ENCODE measurements at places on chromosomes 5 and 9.

- peak; percentile 32 for DNase-seq
Measured at GRCh38 chr5:40681363-40682153, 1.8 kb downstream of the PTGER4 start.

GRCh38 chr5:119966028-119966427 is 336.7 kb downstream of the FAM170A start:
- DNase-seq, result peak; percentile 31

GRCh38 chr5:14364096-14364495 is 217.5 kb upstream of the OTULINL start:
- no peak for DNase-seq

DNA sequence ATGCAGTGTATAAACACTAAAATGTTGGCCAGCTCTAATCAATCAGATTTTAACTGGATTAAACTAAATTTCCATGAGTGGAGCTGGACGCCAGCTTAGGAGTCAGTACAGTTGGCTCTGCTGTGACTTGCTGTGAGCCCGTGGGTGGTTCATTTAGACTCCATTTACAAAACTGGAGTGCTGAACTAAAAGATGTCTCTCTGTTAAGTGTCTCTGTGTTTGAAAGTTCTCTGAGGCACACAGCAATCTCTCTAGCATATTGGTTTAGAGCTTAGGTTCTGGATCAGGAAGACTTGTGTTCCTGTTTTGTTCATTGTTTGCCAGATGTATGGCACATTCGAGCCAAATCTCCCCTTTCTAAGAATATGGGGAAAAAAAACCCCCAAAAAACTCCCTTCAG is 28.0 kb upstream of the ARL14EPL start:
- DNase-seq, result no peak

DNA sequence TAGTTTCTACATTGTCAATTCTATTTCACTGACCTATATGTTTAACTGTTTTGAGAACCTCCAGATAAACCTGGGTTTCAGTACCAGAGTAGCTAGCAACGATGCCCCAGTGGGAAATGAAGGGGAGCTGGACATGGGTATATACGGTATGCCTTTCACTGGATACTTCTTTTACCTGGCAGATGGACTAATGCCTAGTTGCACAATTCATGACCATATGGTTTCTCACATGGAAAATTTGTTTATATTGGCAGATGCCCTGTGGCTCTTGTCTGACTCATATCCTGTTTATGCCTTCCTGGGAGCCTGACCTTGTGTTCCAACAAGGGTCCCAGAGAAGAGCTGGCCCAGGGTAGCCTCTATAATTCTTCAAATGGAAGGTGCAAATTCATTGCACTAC is 144.1 kb downstream of the MAT2B start:
- no peak for DNase-seq

GRCh38 chr5:150794927-150795326 is 16.4 kb downstream of the SMIM3 start:
- DNase-seq, result no peak

DNA sequence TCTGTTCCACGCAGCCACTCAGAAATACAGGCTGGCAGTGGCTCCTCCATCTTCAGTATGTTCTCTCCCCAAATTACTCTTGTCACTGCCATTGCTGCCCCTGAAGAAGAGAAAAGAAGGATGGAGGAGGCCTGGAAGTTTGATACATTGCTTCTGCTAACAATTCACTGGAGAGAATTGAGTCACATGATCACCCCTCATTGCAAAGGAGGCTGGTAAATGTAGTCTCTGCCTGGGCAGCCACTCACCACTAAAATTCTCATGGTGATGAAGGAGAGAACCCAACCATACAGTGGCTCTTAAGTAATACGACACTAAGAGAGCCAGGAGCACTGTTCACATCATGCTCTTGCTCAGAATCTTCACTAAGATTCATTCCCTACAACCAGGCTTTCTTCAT is 112.0 kb downstream of the DOCK8 start:
- DNase-seq, result no peak

GRCh38 chr5:14861123-14861765 is 10.3 kb downstream of the ANKH start:
- DNase-seq, result no peak

GRCh38 chr5:13745508-13745907 is 199.0 kb downstream of the DNAH5 start:
- peak; percentile 46 for DNase-seq
